NCI-H1092 treated with DMSO at 0.1 percent for 48 hours (cell line): ENCODE measurements at places on chromosomes 3 and 15.
A peak's percentile ranks its signal among the peaks of the same experiment; 100 is the strongest.

DNA sequence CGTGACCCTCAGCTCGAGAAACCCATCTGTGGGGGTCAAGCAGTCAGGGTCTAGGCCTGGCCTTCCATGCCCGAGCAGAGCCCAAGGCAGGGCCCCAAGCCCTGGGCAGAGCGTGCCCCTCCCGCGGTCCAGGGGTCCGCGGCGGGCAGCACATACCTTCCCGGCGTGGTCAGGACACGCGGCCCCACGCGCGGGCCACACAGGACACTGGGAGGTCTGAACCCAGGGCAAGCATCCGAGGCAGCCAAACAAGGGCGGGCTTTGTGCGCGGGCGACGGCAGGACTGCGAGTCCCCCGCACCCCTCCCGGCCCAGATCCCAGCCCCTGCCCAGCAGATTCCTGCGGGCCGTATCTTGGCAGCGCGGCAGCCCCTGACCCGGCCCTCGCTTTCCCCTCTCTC is 61.6 kb upstream of the ACAN start:
- DNase-seq: no peak

DNA sequence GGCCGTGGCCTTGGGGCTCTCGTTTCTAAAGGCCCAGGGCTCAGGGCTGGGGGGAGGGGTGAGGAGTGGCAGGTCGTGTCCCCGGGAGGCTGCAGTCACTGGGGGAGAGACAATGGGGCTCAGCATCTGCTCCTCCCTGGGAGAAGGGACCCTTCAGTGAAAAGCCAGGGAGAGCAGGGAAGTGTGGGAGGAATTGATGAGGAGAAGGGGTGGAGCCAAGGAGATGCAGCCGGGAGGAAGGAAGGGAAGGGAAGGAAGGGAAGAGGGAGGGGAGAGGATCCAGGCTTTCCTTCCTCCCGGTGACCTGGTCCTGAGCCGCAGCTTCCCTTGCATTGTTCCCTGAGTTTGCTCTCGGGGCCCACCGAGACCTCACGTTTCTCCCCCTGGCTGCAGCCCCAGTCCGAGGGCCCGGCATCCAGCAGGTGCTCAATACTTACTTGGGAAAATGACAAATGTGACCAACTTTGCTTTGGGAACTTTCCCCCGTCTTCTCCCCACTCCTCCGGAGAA is 1.4 kb upstream of the ZNF710 start:
- no peak for DNase-seq

DNA sequence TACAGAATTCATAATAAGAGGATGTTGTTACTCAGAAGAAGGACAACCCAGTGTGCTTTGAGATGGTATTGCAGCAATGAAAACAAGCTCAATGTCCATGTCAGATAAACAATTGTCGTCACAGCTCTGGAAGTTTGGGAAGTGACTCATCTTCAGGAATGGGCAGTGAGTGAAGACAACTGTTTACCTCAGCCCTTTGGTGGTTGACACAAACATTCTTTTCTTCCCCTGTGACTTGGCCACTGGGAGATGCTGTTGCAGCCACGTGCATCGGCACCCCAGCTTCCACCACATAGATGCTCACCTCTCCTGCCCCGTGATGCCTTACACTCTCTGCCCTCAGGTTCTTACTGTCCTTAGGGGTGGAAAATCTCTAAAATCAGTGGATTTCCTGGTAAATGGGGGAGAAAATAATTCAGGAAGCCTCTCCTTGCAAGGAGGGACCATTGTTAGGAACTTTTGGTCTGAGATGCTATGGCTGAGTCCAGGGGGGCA is 114.1 kb upstream of the GALNT15 start:
- DNase-seq: no peak

- peak; percentile 32 for DNase-seq
Measured at GRCh38 chr3:57100046-57100695, 39.7 kb downstream of the SPATA12 start.

DNA sequence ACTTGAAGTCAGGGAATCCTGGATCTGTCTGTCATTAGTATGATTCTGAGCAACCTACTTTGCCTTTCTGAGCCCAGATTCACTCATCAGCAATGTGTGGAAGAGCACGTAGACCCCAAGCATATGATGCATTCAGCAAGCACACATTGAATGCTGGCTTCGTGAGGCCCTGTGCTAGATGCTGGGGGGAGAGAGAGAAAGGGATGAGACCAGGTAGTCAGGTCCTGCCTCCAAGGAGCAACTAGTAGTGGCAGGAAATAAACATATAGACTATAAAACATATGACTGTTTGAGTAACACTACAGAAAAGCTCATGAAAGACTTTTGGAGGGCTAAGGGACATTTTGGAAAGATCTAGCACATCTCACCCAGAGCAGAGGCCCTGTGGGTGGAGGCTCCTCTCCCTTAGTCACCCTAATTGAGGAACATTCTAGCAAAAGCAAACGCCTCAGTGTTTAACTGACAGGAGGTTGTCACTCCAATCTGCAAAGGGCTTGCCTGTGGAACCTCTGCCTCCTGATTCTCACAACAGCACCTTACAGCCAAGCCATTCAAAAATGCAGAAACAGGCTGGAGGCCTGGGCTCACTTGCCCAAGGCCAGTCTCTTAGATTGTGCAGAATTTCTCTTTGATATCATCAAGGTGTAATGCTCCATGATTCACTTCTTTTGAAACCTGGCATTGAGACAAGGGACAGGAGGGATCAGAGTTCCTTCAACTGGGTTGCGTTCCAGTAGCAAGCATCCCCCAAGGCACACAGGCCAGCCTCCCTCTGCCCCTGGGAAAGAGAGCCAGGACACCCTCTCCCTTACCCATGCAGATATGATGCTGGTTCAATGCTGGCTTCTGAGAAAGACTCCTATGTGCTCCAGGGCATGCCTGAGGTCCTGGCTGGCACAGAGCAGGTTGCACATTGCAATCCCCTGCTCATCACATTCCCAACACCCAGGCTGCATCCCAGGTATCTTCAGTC is 26.1 kb downstream of the STARD5 start:
- no peak for DNase-seq

DNA sequence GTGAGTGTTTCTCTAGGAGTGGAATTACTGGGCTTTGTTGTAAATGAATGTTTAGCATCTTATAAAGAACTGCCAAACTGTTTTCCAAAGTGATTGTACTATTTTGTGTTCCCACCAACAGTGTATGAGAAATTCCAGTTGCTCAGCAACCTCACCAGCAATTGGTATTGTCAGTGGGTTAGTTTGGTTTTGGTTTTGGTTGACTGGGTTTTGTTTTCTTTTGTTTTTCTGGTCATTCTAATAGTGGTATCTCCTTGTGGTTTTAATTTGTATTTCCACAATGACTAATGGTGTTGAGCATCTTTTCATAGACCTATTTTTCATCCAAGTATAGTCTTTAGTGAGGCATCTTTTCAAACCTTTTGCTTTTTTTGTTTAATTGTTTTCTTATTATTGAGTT is 27.1 kb downstream of the FILIP1L start:
- DNase-seq: no peak

DNA sequence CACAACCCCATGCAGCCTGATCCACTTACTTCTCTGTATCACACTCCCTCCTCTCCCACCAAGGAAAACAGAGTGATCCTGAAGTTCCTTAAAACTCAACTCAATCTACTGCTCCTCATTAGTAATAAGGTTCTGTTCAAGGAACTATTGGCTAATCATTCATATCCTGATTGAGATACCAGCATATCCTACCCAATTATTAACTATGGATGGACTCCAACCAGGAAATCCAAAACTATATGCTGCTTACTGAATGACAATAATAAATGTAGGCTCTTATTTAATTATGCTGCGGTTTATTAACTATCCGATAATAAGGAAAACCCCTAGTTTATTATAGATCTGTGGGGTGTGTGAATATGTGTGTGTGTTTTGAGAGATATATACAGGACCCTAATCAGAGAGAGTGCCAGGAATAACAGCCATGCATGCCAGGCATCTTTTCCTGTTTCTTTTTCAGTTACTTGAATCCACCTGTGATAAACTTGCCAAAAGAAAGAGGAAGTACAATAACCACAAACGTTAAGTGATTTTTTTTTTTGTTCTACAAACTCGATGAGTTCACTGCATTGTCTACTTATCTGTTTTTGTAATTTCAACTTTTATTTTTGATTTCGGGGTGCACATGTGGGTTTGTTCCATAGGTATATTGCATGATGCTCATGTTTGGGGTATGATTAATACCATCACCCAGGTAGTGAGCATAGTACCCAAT is 1031.7 kb upstream of the CFAP20DC start:
- no peak for DNase-seq

GRCh38 chr15:27782125-27782524 is 317.0 kb downstream of the OCA2 start:
- DNase-seq: no peak

GRCh38 chr15:95097361-95097760 is 866.0 kb downstream of the MCTP2 start:
- no peak for DNase-seq

DNA sequence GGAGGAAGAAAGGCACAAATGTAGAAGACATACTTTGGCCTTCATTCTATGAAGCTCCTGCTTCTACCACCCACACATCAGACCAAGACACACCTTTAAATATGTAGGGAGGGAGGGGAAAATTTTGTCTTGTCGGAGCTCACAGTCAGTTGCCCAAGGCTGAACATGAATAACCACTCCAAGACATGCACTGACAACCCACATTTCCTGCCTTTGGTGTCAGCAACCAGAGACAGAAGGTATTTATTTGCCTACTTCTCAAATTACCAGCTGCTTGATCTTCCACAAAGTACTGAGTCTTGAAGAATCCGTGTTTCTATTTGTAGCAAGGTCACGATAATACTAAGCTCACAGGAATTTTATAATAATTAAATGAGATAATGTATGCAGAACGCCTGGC is 169.7 kb downstream of the KCNMB2 start:
- DNase-seq: no peak

GRCh38 chr15:52224211-52224610 is 33.0 kb upstream of the GNB5 start:
- DNase-seq: no peak
